ENCODE measurements at places on chromosomes 2 and 18.

DNA sequence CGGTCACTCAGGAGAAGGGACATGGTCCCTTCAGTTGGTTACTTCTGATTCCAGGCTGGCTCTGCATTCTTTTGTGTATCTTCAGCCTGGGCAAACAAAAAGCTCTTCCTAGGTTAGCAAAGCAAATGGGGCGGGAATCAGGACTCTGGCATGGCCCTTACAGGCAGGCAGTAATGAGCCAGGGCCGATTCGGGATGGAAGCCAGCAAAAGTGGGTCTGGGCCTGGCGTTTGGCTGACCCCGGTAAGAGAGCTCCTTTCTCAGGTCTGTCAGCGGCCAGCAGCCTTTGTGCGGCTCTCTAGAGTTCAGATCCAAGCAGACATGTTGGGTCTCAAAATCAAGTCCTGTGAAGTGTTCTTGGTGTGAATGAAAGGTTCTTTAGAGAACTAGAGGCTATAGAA, 81.5 kb upstream of the EML6 start:
- DNase-seq = no peak

DNA sequence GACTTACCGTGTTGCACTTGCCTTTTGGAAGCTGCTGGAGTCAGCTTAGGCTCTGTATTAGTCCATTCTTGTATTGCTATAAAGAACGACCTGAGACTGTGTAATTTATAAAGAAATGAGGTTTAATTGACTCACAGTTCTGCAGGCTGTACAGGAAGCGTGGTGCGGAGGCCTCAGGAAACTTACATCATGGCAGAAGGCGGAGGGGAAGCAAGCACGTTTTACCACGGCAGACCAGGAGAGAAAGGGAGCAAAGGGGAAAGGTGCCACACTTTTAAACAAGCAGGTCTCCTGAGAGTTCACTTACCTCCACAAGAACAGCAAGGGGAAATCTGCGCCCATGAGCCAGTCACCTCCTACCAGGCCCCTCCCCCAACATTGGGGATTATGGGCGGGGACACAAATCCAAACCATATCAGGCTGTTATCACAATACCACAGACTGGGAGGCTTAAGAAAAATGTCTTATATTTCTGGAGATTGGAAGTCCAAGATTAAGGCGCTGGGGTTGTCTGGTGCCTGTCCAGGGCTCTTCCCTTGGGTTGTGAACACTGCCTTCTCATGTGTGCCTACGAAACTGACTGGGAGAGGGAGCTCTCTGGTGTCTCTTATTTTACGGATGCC, 3.6 kb upstream of the D2HGDH start:
- no peak for DNase-seq

- DNase-seq = no peak
Measured at GRCh38 chr2:136054856-136055255, 63.1 kb downstream of the CXCR4 start.

DNA sequence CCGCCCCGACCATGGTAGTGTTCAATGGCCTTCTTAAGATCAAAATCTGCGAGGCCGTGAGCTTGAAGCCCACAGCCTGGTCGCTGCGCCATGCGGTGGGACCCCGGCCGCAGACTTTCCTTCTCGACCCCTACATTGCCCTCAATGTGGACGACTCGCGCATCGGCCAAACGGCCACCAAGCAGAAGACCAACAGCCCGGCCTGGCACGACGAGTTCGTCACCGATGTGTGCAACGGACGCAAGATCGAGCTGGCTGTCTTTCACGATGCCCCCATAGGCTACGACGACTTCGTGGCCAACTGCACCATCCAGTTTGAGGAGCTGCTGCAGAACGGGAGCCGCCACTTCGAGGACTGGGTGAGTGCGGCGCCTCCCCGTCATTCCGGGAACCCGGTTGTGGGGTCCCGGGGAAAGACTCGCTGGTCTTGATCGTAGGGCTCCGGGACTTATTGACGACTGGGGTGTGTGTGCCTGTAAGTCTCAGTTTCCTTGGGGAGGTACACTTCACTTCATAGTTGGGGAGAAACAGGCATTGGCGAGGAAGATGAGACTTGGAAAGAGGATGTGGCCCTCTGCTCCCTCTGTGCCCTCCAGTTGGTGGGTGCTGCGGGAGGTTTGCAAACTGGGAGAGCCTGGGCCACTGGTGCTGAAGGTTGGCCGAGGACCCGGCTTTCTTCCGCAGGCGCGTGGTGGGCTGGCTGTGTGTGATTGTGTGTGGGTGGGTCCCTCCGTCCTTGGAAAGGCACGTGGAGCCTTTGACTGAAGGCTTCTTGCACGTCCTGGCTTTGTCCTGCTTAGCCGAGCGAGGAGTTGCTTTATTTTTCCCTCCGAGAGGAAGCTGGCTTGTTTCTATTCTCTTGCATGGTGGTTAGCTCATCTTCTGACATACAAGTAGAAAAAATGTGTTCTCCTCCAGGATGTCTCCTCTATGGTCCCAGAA, 886 bp downstream of the PRKCE start:
- peak; percentile 10 for DNase-seq
